ENCODE measurements at places on chromosomes 5 and 9.

- DNase-seq: no peak
Measured at GRCh38 chr9:92425474-92425873, 1.2 kb upstream of the OMD start.

DNA sequence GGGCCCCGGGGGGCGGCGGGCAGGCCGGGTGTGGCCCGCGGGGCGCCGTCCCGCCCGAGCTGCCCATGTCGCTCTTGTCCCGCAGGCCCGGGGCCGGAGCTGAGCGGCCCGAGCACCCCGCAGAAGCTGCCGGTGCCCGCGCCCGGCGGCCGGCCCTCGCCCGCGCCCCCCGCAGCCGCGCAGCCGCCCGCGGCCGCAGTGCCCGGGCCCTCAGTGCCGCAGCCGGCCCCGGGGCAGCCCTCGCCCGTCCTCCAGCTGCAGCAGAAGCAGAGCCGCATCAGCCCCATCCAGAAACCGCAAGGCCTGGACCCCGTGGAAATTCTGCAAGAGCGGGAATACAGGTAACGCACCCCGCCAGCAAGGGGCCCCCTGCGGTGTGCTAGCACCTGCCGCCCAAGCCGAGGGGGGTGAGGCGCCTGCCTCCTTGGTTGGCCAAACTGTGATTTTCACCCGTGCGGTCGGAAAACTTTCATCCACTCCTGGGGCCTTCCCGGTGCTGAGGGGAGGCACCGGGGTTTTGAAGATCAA is 32.1 kb downstream of the SMARCA2 start:
- no peak for DNase-seq

DNA sequence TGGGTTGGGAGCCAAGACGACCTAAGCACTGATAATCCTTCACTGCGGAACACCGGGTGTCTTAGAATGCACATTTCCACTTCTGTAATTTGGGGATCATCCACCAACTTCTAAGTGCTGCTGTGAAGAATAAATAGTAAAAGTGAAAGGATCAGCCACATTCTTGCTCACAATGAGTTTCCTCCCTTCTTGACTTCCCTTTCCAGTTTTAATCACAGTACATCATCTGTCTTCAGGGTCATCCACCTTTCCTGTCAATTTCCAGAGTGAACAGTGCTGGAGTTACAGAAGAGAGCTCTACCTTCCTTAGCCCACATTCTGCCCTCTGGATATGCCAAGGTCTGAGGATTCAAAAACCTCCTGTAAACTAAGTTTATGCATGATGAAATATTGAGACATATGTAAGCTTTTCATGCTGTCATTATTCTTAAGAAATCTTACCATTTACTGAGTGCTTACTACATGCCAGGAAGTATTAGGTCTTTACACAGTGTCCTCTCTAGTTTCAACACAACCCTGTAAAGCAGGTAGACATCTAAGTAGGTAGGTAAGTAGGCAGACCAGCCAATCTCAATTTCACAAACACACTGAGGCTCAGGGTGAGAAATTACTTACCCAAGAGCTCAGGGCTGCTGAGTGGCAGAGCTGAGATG is 105.2 kb downstream of the CDK5RAP2 start:
- DNase-seq: no peak

DNA sequence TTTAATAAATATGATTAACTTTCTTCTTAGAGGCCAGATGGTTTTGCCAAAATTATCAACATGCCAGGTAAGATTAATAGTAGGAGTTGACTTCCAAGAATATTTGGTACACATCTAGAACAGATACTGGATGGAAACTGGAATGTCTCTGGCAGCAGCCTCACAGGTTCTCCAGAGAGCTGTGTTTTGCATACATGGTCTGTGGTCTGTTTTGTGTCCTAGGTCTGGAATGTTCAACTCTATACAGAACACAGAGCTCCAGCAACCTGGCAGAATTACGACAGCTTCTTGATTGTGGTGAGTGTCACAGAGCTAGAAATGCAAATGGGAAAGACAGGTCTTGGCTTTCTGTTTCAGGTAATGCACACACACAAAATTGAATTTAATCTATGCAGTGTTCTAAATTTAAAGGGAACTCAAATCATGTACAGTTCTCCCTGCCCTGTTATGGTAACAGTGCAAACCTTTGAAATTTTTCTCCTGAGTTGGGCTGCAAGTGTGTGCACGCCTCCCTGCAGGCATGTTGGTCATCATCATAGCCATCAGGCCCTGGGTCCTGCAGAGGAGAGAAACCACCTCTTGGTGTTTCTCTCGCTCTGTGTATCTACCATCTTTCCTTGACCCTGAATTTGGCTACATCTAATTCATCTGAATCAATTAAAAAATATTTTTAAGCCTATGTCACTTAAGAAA is 58.3 kb downstream of the PIK3R1 start:
- no peak for DNase-seq

- no peak for DNase-seq
Measured at GRCh38 chr9:131704988-131705387, 34.9 kb downstream of the RAPGEF1 start.
